ENCODE measurements at places on chromosomes 3 and 15. TPM values are rescaled to one million over a fixed set of nuclear protein-coding genes. Genes with fewer than 3 reads are reported as not detected.

GRCh38 chr3:101903451-101903871, 54.1 kb downstream of the NFKBIZ start:
- DNase-seq, result no peak

DNA sequence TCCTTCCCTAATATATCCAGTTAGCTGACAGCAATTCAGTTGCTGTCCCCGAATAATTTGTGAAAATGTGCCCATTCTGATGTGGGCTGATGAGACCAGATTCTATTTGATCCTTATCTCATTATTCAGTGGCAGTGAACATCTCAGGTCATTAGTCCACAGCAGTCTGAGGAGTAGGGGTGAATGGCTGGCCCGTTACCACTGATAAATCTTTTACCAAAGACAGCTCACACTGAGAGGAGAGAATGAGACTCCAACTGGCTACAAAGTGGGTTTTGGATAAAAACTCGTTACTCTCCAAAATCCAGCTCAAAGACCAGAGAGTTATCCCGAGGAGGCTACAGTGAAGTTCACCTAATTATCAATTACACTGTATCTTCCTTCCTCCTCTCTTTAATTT, 189.7 kb downstream of the TUSC7 start:
- DNase-seq, result no peak

DNA sequence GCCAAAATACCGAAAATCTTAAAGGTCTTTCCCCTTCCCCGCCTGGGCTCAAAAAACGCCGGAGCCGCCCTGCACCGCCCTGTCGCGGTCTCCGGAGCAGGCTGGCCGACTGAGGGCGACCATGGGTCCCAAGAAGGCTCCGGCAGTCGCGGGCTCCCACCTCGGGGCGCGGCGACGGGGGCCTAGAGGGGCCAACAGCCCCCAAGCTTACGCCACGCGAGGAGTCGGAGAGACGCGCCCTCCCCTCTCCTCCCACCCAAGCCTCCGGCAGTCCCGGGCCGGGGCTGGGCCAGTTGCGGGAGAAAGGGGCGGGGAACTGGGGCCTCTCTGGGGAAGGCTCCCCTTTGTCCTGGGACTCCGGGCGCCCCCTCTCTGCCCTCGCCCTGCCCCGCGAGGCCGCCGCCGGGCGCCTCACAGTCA, 69.2 kb downstream of the GOLGA8B start:
- peak; percentile 13 for DNase-seq

GRCh38 chr3:159234306-159234705, 432.5 kb downstream of the MFSD1 start:
- no peak for DNase-seq

- DNase-seq, result no peak
Observed at GRCh38 chr3:182182531-182182968, 470.8 kb downstream of the SOX2 start.

- no peak for DNase-seq
Observed at GRCh38 chr3:95277613-95278012, 1214.8 kb downstream of the NSUN3 start.

GRCh38 chr3:44128057-44128775, 113.5 kb upstream of the TOPAZ1 start:
- DNase-seq, result no peak

DNA sequence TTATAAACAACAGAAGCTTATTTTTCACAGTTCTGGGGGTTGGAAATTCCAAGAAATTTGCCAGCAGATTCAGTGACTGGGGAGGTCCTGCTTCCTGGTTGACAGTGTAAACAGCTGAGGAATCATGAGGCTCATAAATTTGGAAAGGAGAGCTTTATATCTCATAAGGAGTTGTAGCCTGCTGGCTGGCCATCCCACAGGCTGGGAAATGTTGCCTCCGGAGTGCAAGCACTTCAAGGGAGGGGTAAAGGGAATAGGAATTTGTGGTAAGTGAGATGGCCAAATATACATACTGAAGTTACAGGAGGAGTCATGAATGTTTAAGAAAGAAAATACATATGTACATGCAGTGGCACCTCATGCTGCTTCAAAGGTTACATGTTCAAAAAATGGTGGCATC, 217.2 kb upstream of the CBLB start:
- DNase-seq, result no peak

- DNase-seq, result no peak
Observed at GRCh38 chr15:48625126-48625525, 20.4 kb downstream of the FBN1 start.

DNA sequence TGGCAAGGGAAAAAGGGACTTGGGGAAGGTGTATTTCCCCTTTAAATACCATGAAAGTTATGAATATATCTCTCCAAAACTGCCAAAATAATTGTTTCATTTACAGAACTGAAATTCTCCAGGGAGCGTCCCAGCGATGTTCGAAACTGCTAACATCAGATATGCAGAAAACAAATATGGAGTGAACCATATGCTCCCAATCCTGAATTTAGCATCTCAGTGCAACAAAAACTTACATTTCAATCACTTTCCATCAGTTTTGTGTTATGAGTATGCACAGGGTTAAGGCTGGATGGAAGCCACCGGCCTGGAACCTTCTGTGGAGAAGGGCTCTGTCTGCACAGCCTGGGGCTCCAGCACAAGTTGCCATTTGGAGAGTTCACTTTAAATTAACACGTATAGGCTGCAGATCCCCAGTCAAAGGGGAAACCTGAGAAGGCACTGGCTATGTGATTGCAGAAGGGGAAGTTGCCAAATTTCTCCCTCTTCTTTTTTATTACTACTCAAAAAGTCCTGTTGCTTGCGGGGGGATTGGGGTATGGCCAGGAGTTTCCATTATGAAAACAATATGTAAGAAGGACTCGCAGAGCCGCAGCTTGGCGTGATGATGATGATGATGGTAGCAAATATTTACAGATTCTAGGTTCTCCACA, 56.9 kb upstream of the FOXP1 start:
- DNase-seq, result no peak

The ROBO1 gene
- 33.9 TPM for polyA plus RNA-seq

The TRH gene
- polyA plus RNA-seq, result not detected

The SPINT1 gene
- 1.3 TPM for polyA plus RNA-seq

The MST1R gene
- 4.4 TPM for polyA plus RNA-seq
